ENCODE measurements at places on chromosomes 12 and 14. TPM values are rescaled to one million over a fixed set of nuclear protein-coding genes. Genes with fewer than 3 reads are reported as not detected.
A peak's percentile ranks its signal among the peaks of the same experiment; 100 is the strongest.

- H3K4me1 ChIP-seq = no peaks in the 10 kb centered on the region
- H3K4me3 ChIP-seq = no peak overlapping the region
- no peaks in the 10 kb centered on the region for H3K27me3 ChIP-seq
- no peaks in the 10 kb centered on the region for H3K36me3 ChIP-seq
Measured at GRCh38 chr14:68862954-68863594, 70.2 kb upstream of the ZFP36L1 start.

DNA sequence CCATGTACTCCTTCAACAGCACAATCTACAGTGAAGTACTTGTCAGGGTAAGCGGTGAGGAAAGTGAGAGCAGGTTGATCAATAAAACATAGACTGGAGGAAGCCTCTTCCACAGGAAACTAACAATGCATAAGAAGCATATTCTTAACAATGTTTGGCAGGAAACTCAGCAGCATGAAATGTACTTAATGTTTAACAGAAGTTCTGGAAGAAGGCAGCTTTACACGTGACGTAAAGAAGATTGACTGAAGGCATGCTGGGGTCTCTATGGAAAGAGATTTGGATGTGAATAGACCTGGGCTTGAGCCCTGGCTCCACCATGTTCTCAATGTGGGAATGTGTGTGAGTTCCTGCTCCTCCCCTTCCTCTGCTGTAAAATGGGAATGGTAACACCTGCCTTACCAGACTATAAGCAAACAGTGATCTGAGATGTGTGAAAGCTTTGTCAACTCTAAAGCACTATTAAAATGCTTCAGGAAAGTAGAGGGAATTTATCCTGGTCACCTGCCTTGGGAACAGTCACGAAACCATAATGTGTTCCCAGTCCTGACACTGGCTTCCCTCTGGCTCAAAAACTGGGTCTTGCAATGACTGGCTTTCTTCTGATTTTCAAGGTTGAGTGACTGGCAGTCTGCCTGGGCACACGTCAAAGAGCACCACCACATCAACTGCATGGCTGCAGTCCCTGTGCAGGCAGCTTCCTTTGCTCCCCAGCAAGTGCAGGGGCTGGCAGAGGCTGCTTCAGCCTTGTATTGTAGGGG, 384.6 kb downstream of the APAF1 start:
- peak; percentile 82 for DNase-seq
- H3K27me3 ChIP-seq = no peaks in the 10 kb centered on the region
- H3K4me3 ChIP-seq = no peak overlapping the region
- no peak overlapping the region for H3K27ac ChIP-seq

DNA sequence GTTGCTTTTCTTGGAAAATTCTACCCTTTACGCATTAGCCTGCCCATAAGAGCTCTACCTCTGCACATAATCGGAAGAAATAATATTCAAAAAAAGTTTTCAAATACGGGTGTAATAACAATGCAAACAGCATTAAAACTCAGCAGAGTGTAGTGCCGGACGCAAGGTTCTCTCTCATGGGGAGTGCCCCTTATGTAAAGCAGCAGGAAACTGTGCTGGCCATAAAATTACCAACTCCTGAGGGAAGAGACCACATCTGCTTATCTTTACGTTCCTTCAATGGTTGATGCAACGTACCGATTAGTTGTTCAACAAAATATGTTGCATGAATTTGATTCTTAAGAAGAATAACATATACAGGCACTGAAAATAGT, 118.7 kb upstream of the TMCC3 start:
- H3K4me3 ChIP-seq = no peak overlapping the region
- DNase-seq = no peak
- no peak overlapping the region for H3K27ac ChIP-seq
- H3K36me3 ChIP-seq = no peaks in the 10 kb centered on the region

GRCh38 chr12:26523708-26524150, 309.3 kb downstream of the ITPR2 start:
- no peaks in the 10 kb centered on the region for H3K27me3 ChIP-seq
- H3K36me3 ChIP-seq = no peaks in the 10 kb centered on the region
- peak overlapping the region; percentile 71 for H3K27ac ChIP-seq
- peaks cover 7% of the 10 kb centered on the region for H3K4me1 ChIP-seq
- H3K4me3 ChIP-seq = no peak overlapping the region

DNA sequence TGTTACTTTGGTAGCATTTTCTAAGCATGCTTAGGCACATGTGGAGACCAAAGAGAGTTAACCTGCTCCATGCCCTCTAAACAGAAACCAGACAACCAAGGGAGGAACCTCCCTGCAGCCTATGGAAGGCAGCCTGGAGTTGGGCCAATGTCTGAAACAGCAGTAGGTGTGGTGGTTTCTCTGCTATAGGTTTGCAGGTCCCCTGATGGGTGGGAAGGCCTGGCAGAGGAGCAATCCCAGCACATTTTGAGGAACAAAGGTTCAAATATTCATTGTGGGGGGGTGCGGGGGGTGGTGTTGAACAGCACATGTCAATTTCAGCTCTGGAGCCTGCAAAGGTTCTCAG, 65.4 kb downstream of the DACT1 start:
- no peaks in the 10 kb centered on the region for H3K36me3 ChIP-seq
- no peak for DNase-seq
- no peaks in the 10 kb centered on the region for H3K27me3 ChIP-seq
- H3K27ac ChIP-seq = no peak overlapping the region
- H3K4me1 ChIP-seq = no peaks in the 10 kb centered on the region

DNA sequence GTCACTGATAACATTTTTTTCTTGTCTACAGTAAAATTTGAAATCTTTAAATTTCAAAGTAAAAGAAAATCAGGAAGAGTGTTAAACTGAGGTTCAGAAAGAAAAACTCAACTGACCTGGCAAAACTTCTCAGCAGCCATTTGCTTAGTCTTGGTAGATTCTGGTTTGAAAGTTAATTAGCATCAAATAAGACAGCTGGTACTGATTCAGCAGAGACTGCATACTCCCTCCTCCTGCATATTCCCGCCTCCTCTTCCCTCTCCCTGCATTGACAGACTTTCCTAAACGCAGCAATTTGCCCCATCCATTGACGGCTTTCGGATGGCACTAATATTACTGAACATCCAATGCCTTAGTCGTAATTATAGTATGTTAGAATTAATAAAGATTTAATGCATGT, 520.8 kb downstream of the FLRT2 start:
- no peaks in the 10 kb centered on the region for H3K27me3 ChIP-seq
- no peak overlapping the region for H3K27ac ChIP-seq
- DNase-seq = no peak
- no peak overlapping the region for H3K4me3 ChIP-seq
- H3K4me1 ChIP-seq = no peaks in the 10 kb centered on the region

DNA sequence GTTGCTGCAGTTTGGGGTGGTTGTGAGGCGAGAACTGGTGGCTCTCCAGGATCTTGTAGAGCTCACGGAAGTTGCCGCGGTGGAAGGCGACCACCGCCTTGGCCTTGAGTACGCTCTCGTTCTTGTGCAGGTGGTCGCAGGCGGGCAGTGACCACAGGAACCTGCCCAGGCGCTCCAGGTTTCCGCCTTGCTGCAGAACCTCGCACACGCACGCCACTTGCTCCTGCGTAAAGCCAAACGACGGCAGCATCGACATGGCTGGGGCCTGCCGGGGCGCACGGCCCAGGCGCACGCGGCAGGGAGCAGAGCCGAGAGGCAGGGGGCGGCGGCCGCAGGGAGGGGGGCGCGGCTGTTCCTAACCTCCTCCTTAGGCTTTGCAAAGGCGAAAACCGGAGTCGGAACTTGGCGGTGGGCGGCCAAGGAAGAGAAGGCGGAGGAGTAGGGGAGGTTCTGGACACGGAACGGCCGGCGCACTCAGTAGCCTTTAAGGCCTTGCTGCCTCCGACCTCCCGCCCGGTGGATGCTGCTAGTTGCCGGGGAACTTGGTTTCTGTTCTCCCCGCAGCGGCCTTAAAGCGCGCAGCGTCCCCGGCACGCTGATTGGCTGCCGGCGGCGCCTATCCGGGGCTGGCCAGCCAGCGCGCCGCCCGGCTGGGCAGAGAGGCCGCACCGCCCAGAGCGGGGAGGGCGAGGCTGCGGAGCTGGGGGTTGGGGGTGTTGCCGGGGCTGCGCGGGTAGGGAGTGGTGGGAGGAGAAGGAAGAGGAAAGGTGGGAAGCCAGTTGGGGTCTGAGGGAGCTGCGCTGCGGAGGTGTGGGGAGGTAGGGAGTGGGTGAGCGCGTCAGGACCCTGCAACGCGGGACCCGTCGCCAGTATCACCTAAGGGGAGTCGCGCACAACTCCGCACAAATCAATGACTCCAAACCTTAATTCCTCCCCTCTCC, at the start of gene SIX1:
TSS of gene SIX1 (minus strand) at position 544 of the 941 bp plus-strand sequence. CDS start at position 256, 288 bp downstream.
- peak within 1 kb of the TSS; percentile 78 for H3K4me3 ChIP-seq
- DNase-seq = peak; percentile 76
- H3K36me3 ChIP-seq = no peaks in the 10 kb centered on the region
- peaks cover 80% of the 10 kb centered on the region for H3K27me3 ChIP-seq
- peaks cover 35% of the 10 kb centered on the region for H3K4me1 ChIP-seq

- H3K27ac ChIP-seq = no peak overlapping the region
- no peaks in the 10 kb centered on the region for H3K27me3 ChIP-seq
- H3K4me1 ChIP-seq = no peaks in the 10 kb centered on the region
- H3K36me3 ChIP-seq = no peaks in the 10 kb centered on the region
- DNase-seq = no peak
- H3K4me3 ChIP-seq = no peak overlapping the region
Measured at GRCh38 chr12:19431407-19432308, 7.6 kb upstream of the AEBP2 start.

DNA sequence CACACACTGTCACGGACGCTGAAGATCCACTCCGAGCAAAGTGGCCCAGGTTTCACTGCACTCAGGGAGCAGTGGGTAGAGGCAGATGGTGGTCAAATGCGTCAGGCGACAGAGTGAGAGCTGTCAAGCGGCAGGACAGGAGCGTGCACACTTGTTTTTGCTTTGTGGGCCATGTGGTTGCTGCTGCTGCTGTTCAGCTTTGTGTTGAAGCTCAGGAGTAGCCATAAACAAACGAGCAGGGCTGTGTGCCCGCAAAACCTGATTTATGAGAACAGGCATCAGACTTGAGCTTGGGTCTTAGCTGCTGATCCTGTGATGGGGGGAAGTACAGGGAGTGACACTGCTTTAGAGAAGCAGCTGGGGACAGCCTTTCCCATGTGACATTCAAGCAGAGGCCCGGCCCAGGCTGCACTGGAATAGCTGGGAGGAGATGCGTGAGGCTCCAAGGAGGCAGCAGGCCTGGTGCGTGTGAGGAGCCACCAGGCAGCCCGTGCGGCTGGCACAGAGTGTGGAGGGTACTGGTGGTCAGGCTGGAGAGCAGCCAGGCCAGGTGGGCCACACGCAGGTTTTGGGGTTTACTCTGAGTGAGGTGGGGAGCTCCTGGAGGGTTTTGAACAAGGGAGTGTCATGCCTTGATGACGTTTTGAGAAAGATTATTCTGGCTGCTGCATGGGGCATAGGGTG, 31.1 kb upstream of the ASPG start:
- DNase-seq = no peak
- no peak overlapping the region for H3K27ac ChIP-seq
- no peaks in the 10 kb centered on the region for H3K36me3 ChIP-seq
- peaks cover 2% of the 10 kb centered on the region for H3K4me1 ChIP-seq
- H3K27me3 ChIP-seq = no peaks in the 10 kb centered on the region
- no peak overlapping the region for H3K4me3 ChIP-seq

DNA sequence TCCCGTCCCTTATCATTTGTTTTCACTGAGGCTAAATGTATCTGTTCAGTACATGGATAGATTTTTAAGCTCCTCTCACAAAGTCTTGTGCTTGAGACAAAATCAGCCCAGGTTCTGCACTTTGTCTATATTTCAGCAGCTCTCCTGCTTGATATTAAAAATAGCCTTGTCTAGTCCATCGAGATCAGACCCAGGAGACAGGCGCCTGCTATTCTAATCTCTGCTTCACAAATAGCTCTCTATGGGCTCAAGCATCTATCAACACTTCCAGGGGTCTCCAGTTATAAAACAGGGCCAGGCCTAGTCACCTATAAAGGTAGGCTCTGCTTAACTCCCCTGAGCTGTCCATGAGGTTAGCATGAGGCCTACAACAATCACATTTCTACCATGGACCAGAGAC, 62.5 kb downstream of the ZFP36L1 start:
- H3K36me3 ChIP-seq = no peaks in the 10 kb centered on the region
- no peaks in the 10 kb centered on the region for H3K27me3 ChIP-seq
- H3K4me3 ChIP-seq = no peak overlapping the region
- H3K27ac ChIP-seq = no peak overlapping the region

- H3K27ac ChIP-seq = no peak overlapping the region
- H3K4me1 ChIP-seq = no peaks in the 10 kb centered on the region
- H3K4me3 ChIP-seq = no peak overlapping the region
- DNase-seq = no peak
Measured at GRCh38 chr12:9636851-9637206, 29.1 kb upstream of the KLRB1 start.

GRCh38 chr14:92589213-92589852, 75.8 kb downstream of the RIN3 start:
- H3K27ac ChIP-seq = no peak overlapping the region
- H3K36me3 ChIP-seq = no peaks in the 10 kb centered on the region
- DNase-seq = no peak

DNA sequence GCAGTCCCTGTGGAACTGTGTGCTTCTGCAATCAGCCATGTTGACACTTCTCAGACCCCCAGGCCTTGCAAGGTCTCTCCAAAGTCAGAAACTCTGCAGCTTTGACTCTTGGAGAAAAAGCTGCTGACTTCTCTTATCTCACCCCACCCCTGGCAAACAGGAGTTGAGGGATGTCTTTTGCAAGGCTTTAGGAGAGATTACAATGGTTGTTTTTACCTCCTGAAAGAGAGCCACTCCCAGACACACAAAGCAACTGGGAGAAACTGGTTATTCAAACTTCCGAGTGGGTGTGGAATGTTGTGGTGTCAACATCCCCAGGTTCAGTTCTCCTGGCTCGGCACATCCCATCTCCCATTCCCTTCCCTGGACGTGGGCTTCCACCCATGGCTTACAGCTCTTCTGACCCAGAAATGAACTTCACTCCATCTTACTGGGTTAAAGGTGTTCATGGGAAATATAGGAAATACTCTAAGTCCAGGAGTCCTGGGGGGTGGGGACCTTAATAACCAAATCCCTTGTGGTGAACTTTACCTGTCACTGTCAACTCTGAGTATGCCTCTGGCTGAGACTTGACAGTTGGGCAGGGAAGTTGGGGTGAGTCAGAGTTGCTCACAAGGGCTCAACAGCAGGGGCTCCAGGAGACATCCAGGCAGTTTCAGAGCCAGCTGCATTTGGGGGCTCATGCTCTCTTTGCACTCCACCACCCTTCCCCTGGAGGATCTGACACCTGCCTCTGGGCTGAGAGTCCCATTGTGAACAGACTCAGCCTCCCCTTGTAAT, 41.9 kb downstream of the CCDC177 start:
- no peak overlapping the region for H3K27ac ChIP-seq
- peaks cover 5% of the 10 kb centered on the region for H3K27me3 ChIP-seq
- no peaks in the 10 kb centered on the region for H3K4me1 ChIP-seq
- H3K4me3 ChIP-seq = no peak overlapping the region

The GALNT16 gene
- total RNA-seq = 29.3 TPM

The SERPINA12 gene
- not detected for total RNA-seq

The COPZ1 gene
- total RNA-seq = 100 TPM
